Body of pancreas (tissue), 4 donors: ENCODE measurements at places on chromosomes 1 and 21. TPM values are rescaled to one million over a fixed set of nuclear protein-coding genes. Genes with fewer than 3 reads are reported as not detected.

The AQP10 gene
- total RNA-seq, result not detected

The DLGAP3 gene
- total RNA-seq, result 2.3 TPM

GRCh38 chr1:9119745-9120144 is 9.2 kb downstream of the GPR157 start:
- DNase-seq, result no peak

The NUF2 gene
- total RNA-seq, result not detected

DNA sequence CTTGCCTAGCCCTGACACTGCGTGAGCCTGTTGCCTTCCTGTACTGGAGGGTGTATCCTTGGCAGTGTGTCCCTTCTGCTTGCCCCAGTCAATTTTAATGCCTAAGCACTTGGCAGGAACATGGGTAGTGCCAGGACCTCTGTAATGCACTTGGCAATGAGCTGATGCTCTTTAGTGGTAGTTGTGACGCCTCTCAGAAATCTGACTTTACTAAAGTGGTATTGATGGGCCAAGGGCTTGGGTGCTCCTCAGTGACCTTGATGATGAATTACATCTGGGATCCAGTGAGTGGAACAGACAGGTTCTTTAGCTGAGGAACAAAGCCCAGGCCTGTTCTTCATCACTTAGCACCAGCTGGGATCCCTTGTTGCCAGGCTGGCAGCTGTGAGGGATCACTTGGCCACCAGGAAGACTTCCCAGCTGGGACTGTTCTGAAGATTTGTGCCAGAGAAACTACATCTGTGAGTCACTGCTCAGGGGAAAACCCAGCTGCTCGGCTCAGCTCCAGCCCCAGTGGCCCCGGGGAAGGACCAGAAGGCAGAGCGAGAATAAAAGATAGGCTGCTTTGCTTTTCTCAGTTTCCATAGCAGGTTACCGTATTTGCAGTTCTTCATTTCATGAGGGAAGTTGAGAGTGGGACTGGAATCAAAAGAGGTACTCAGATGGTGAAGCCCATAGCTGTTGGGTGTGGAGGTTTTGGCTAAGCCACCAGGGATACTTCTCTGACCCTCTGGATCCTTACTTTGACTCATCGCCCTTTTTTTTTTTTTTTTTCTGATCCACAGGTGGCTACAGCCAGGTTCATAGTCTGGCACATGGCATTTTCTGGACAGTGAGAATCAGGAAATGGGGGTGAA is 28.5 kb upstream of the KCNA2 start:
- peak; percentile 95 for DNase-seq

The GJC2 gene
- 0.33 TPM for total RNA-seq

- DNase-seq, result no peak
These were observed 96.6 kb upstream of the ERRFI1 start for GRCh38 chr1:8122477-8123407.

GRCh38 chr1:214550857-214551435 is 456 bp downstream of the PTPN14 start:
- peak; percentile 63 for DNase-seq

The SCCPDH gene
- 9.9 TPM for total RNA-seq

DNA sequence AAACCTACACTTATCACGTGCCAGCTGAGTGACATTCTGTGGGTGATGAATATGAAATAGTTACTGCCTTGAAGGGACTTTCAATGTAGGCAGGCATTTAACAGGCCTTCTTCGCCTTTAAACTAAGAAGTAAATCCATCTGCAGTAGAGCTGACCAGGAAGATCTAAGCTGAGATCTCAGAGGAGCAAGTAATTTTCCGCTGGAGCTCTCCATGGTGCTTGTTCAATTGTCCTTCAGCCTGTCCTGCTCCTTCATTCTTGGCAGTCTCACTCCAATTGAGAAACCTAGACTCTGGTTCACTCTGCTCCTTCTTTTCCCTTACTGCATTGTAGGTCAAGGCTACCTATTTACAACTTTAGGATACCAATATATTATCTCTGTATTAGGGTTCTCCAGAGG is 183.5 kb downstream of the HMCN1 start:
- DNase-seq, result no peak

The DMBX1 gene
- total RNA-seq, result not detected

DNA sequence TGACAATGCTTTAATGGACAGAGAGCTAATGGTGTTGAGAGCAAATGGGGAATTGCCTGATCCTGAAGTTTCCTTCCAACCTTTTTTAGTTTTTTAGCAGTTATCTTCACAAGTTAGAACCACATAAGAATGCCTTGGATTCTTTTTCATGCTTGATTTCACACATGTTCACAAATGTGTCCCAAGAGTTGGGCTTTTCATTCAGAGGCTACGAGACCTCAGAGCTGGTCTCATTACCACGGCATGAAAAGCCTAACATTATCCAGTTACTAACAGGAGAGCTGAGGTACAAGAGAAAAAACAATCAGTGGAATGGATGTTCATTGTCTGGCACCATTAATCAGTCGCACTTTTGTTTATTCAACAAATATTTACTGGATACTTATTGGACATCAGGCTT is 340.6 kb downstream of the ZNF326 start:
- no peak for DNase-seq

GRCh38 chr1:155379631-155380090 is 59.0 kb downstream of the RUSC1 start:
- no peak for DNase-seq

GRCh38 chr1:79069828-79070227 is 63.3 kb upstream of the ADGRL4 start:
- no peak for DNase-seq

The ANGPTL3 gene
- 0.26 TPM for total RNA-seq

The SLC25A34 gene
- 6.9 TPM for total RNA-seq

The INSRR gene
- total RNA-seq, result not detected

The TFAP2E gene
- total RNA-seq, result not detected

DNA sequence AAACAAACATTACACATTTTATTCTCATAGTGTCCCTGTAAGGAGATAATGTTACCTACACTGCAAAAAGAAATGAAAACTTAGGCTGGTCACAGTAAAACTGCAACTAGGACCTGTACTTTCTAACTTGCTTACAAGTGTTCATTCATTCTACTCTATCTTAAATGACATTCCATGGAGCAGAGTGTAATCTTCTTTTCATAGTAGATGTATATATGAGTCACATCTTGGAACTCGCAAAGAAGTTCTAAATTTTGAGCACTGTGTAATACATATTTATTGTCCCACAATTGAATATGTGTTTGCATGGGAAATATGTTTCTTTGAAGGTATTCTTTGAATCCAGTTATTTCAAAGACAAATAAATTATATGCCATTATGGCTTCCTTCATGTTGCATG is 1258.5 kb upstream of the ADGRL2 start:
- DNase-seq, result no peak

DNA sequence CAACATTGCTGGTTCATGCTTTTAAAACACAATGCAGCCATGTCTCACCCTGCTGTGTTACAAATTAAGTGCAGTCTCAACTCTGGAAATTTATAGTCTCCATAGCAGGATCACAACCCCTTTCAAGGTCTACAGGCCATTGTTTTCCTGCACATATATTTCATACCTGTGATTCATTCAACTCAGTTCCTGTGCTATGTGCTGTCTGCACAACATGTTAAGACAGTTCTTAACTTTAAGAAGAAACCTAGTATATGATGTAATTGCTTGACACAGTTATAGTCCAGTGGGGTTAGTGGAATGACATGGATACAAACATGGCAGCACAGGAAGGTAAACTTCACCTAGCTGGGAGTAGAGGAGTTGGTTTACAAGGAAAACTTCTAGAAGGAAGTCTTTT is 106.4 kb downstream of the IFI44 start:
- DNase-seq, result no peak

The RRAGC gene
- 6.9 TPM for total RNA-seq

DNA sequence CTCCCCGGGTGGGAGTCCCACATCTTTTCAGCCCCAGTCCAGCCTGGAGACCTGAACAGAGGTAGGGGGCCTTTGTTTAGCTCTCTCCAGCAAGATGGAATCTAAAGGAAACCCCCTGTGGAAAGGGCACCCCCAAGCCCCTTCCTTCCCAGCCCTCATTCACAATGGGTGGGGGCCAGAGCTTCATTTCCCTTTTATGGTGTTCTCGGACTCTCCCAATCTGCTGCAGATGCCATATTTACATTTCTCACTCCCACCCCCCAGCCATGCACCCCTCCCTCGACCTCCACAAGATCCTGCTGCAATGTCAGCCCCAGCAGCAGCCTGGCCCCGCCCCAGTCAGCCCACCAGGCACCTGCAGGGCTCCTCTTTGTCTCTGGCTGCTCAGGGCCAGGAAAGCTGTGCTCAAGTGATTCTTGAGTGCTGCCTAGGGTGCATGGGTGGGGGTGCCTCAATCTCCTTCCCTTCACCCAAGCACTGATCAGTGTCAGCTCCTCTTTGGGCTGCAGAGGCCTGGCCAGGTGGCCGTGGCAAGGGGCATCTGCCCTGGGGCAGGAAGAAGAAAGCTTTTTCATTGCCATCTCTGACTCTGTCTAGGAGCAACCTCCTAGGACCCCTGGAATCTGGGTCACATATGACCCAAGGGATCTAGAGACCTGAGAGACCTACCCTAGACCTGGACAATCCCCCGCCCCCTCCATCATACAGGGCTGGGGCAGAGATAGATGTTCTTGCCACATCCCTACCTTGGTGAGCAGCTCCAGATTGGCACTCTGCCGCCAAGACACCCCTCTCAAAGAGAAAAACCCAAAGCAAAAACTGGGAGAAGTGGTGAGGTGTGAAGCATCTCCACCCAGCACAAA is 1.7 kb downstream of the KIF21B start:
- no peak for DNase-seq

DNA sequence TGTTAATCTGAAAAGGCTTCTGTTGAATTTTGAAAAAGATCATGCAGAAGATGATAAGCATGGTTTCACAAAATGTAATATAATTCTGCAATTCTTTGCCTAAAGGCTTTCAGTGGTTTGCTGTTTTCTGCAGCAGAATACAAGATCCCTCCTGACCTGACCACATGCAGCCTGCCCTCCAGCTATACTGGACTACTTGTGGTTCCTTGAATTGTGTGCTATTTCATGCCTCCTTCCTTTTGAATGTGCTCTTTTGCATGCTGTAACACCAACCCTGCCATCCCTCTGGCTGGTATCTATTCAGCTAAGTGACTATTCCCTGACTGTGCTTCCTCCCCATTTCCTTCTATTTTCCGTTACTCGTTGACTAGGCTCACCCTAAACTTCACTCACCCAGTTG is 55.5 kb downstream of the CACNA1E start:
- no peak for DNase-seq

DNA sequence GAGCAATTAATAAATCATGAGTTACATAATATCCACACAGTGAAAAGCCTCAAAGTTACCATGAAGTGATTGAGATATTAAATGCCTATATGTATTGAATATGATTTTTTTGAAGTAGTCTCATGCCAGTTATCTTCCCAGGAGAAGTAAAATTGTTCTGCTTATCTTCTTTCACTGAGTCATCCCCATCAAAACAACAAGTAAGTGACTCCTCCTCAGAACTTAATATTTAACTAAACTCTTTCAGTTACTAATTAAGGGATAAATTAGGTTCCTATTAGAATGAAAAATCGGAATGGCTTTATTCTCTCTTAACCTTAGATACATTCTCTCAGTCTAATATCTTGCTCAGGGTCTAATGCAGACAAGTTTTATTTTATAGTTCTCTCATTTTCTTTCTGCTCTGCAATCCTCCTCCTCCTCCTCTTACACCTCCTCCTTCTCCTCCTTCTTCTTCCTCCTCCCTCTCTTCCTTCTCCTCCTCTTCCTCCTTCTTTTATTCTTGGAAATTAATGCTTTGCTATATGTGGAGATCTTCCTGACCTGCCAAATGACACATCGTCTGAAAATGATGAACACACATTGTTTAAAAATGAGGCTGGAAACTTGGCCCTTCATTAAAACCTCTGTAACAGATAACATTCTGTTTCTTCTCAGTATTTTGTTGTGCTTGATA is 110.9 kb downstream of the RUNX1 start:
- DNase-seq, result no peak
